NCI-H446 treated with DMSO at 0.1 percent for 48 hours (cell line): ENCODE measurements at places on chromosomes 5 and 9.

DNA sequence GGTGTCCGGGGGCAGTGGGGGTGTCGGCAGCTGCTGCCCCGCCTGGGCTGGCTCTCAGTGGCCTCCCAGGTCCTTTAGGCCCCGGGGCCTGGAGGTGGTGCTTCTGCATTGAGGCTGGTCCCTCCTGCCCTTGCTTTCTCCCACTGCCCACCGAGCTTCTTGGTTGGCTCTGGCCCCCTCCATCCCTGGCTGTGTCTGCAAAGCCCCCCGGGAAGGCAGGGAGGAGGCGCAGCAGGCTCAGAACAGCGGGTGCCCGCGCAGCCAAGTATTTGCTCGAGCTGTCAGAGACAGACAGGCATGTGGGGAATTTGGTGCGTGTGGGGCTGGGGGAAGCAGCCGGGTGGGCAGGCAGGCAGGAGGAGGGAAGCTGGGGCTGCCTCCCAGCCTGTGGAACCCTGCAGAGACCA, 11.5 kb downstream of the CXXC5 start:
- DNase-seq, result peak; percentile 55

DNA sequence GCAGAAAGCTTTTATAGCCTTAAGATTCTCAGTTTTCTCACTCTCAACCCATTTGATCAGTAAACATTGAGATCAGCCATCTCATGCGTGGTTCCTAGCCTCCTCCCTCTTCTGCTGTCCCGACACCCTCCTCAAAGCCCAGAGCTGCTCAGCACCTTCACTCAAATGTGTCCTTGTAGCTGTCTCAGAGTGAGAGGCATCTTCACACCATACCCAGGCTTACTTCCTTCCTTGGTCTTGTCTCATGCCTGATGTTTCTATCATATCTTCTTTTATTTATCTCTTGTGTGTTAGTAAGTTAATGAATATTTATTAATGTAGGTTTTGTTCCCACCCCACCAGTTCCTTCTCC, 72.4 kb upstream of the SNX2 start:
- no peak for DNase-seq

GRCh38 chr5:60722416-60722815, 22.4 kb upstream of the DEPDC1B start:
- no peak for DNase-seq

DNA sequence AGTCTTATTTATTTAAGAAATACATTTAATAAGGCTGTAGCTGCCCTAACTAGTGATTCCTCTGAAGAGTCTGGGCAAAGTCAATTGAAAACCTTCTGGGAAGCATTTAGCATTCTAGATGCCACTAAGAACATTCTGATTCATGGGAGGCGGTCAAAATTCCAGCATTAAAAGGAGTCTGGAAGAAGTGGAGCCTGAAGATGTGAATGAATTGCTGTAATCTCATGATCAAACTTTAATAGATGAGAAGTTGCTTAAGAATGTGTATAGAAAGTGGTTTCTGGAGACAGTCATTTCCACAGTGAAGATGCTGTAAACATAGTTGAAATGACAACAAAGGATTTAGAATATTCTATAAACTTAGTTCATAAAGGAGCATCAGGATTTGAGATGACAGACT, 61.4 kb downstream of the WDR41 start:
- DNase-seq, result no peak

DNA sequence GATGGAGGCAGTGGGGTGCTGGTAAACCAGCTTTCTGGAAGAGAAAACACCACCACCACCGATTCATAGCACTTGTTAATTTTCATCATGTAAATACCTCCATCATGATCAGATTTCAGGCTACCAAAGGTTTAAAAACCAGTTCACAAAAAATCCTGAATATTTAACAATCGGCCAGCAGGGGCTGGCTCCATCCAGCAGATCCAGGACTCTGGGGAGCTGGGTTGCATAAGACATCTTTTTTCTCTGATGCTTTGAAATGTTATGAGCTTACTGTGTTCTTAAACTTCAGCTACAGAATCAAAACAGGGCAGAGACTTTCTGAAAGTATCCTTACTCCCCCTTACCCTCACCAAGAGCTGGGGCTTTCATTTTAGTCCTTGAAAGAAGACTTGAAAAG, 14.6 kb upstream of the RNF183 start:
- no peak for DNase-seq

- DNase-seq, result no peak
These were observed 65.2 kb downstream of the HMHB1 start for GRCh38 chr5:143877196-143877595.

DNA sequence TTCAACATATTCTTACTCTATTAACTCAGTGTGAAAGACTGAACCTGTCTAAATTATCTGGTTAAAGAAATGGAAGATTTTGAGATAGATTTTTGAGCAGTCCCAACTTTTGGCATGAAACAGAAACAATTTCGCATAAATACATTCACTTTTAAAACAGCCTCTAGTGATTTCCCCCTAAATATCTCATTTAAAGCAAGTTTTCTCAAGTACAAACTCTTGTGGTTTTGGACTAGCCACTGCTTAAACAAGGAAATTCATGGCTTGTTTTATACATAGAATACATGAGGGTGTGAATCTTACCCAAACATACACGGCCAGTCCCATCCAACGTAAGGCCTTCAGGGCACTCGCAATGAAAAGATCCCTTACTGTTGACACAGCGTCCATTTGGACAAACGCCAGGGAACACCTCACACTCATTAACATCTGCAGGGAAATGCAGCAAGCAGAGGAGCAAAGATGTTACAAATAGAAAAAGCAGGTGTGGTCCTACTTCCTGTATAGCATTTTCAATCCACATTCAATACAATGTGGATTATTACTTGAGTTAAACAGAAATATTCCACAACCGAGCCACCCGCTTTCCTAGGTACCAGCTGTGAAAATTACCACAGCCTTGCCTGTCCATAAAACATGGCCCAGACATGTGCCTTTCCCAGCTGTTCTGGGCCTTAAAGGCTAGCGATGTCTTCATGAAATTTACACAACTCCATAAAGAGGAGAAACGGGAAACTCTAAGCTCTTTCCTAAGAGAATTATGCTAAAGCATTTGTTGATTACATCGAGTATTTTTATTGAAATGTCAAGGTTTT, 188.8 kb downstream of the FBN2 start:
- DNase-seq, result no peak

DNA sequence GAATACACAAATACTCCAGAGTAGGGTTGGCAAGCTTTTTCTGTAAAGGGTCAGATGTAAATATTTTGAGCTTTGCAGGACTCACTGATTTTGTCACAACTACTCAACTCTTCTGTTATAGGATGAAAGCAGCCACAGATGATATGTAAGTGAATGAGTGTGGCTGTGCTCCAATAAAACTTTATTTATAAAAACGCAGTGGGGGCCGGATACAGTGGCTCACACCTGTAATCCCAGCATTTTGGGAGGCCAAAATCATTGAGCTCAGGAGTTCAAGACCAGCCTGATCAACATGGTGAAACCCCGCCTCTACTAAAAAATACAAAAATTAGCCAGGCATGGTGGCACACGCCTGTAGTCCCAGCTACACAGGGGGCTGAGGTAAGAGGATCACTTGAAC, 69.1 kb downstream of the FBXW11 start:
- no peak for DNase-seq

DNA sequence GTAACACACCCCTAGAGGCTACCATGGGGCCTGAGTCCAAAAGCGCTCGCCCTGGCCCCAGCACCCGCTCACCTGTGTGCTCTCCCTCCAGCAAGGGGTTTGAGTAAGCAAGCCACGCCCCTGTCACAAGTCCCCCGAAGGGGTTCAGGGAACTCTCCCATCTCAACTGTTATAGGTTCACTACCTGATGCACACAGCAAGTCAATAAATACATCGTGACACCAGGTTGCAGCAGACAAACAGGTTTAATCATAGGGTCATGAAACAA, 8.4 kb upstream of the CREBRF start:
- no peak for DNase-seq

- no peak for DNase-seq
These were observed 92.0 kb downstream of the THBS4 start for GRCh38 chr5:80127116-80127552.

GRCh38 chr5:178551059-178551458, 39.1 kb downstream of the COL23A1 start:
- no peak for DNase-seq

GRCh38 chr5:150136305-150137167, 19.1 kb downstream of the PDGFRB start:
- no peak for DNase-seq

DNA sequence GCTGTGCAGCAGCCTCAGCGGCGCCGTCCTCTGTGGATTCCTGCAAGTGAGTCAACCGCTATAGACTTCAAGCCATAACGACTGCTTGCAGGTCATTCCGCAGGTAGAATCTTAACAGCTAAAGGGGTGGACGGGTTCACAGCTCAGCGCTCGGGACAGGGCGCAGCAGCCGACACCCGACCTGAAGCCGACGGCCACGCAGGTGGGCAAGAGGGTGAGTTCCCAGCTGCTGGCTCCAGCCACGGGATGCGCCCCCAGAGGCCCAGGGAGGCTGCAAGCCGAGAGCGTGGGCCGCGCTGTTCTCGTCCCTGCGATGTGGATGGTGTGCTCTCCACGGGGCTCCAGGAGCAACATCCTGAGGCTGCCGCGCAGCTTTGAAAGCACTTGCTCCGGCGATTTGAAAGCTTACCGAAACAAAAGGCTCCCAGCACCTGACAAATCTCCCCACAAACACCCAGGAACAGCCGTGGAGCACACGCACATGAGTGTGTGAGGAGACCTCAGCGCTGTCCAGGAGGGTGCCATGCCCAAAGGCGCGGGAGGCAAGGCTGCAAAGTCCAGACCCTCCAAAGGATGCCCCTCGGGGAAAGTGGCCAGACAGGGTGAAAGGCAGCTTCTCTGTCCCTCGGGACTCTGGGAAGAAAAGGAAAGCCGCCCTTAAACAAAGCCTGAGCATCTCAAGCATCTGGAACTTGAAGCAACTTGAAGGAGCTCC, 48.7 kb downstream of the EXD3 start:
- no peak for DNase-seq

DNA sequence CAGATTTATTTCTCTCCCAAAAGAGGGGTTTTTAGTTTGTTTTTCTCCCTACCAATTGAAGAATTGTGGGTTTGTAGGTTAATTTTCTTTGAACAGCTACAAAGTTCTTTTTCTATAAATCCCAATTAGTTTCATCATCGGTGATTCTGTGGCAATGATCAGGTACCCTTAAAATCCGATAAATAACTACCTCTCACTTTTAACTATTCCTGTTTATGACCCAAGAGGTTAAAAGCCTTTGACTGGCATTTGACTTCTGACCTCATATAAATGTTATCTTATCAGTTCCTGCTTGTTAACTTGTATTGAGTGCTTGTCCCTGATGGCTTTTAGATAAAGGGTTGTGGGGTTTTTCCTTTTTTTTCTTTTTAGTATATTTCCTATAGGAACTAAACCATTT, 124.4 kb upstream of the TMEM161B start:
- no peak for DNase-seq

DNA sequence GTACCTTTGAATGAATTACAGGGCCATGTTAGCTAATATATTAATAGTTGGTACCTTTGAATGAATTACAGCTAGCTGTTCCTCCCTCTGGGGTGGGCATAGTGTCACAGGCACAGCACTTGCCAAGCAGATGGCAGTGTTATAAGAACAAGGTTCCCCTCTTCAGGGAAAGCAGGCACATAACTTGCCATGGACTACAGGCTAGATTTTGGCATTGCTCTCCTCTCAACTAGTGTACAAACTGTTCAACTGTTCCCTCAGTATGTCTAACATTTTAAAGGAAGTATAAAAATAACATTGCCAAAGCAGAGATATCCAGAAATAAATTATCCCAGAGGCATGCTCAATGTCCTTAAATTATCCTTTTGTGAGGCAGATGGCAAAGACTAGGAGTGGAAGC, 33.7 kb downstream of the ABITRAM start:
- no peak for DNase-seq

GRCh38 chr9:33905137-33905536, 88.2 kb downstream of the UBE2R2 start:
- DNase-seq, result no peak

DNA sequence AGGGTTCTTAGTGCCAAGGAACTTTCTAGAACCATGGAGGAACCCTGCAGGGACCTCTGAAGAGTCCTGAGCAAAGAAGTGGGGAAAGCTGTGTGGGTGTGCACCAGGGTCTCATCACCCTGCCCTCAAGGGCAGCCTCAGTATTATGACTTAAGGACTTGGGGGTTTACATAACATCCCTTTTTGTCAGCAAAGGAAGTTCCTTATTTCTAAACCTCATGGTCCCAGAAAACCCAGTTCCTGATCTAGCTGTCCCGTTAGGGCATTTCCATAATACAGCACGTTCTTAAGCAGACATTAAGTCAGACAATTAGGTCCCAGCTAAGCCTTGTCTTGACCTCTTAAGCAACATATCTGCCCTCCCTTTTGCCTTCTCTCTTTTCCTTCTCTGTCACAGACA, 57.3 kb downstream of the DAPK1 start:
- no peak for DNase-seq

- no peak for DNase-seq
These were observed 210.1 kb upstream of the MVB12B start for GRCh38 chr9:126116351-126117157.

DNA sequence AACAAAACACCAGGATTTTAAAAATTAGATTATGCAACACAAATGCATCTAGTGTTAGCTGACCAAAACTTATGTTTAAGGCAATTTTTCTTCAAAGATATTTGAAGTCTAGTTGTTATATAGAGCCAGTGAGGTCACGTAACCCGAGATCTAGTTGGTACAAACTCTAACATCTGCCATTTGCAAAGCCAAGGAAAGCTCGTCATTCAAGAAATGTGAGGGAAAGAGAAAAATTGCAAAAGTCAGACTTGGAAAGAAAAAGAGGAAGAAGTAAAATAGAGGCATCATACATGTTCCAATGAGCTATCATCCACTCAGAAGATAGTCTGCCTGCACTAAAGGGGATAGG, 293.4 kb upstream of the PUM3 start:
- DNase-seq, result no peak

GRCh38 chr9:87236546-87236945, 261.1 kb upstream of the DAPK1 start:
- no peak for DNase-seq

GRCh38 chr9:134406366-134407120, 80.3 kb downstream of the RXRA start:
- no peak for DNase-seq

GRCh38 chr5:98993512-98993911, 64.7 kb upstream of the CHD1 start:
- no peak for DNase-seq

GRCh38 chr9:90107726-90108655, 503.2 kb downstream of the GADD45G start:
- peak; percentile 23 for DNase-seq

DNA sequence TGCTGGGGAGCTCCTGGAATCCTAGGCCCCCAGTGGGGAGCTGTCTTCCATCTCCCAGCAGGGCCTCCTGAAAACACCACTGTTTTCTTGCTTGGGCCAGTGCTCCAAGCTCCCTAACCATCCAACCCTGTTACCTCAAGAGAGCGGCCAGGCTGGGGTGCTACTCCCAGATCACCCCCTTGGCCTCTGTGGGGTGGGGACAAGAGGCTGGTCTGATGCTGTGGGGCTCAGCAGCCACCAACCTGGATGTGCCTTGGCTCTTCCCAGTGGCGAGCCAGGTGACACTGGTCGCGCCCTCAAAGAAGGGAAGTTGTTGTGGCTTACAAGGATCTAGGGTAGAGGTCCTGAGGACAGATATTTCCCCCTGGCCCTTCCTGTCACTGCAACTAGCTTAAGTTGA, 49.0 kb downstream of the SECISBP2 start:
- no peak for DNase-seq
